ENCODE measurements at places on chromosomes 12 and 14.

DNA sequence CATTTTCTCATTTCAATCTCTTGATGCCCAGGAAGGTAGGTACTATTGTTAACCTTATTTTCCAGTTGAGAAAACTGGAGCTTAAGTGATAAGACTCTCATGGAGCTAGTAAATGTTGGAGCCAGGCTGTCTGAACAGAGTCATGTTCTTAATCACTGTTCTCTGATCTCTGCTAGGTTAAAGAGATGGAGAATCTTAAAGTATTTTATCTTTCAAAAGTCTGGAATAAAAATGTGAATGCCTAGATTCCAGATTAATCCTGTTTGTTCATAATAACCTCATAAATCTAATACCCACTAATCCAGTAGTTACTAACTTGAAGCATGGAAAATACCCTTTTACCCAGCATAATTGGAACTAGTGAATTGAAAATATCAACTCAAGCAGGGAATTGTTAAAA lies 341.0 kb upstream of the RGS6 start:
- DNase-seq, result no peak

DNA sequence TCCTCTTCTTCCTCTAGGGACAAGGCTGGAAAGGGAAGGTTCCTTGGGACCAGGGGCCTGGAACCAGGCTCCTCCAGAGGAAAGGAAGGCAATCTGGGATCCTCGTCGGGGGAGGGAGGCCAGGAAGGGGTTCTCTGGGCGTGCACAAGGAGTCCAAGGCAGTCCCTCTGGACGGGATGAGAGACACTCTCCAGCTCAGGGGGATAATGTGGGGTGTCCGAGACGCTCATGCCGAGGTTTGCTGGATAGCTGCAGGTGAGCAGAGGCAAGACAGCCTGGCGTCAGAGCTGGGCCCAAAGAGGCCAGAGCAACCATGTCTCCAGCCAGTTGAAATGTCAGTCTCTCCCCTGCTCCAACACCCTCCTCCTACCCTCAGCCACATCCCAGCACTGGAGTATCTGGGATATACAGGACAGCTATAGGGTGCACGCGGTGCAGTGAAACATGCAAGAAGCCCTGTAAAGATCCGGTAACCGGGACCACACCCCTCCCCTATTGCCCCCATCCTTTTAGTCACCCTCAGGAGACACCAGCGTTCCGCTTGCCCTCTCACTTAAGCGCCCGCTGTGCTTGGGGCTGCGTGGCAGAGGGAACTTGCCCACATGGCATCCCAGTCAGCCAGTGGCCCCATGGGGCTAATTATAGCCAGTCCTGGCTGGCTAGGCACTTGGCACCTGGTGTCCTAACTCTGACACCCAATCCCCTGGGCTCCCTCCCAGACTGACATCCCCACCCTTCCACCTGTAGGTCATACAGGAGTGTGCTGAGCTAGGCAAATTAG lies at the start of gene KLHL33:
Gene KLHL33, minus strand, starts transcription at position 585 of the 781 bp plus-strand sequence. Its CDS starts 355 bp downstream, at position 230.
- no peak for DNase-seq

DNA sequence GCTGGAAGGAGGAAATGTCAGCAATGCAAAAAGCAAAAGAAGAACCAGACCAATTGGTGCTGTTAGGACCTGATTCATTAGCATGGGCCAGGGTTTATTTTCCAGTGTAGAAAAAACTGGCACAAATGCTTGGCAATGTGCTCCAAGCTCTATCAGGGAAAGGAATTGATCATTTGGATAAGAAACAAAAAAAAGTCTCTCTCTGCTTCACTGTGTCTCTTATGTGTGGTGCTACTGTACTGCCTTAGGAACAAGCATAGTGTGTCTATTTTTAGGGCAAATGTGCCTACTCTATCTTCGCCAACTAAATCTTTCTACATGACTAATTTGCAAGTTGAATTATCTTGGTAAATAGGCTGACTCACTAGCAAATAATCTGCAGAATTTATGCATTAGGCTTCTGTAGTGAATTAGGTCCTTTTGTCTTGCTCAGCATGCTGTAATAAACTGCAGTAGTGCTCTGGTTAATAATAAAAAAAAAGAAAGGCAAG lies 236.7 kb downstream of the MDGA2 start:
- DNase-seq, result no peak

DNA sequence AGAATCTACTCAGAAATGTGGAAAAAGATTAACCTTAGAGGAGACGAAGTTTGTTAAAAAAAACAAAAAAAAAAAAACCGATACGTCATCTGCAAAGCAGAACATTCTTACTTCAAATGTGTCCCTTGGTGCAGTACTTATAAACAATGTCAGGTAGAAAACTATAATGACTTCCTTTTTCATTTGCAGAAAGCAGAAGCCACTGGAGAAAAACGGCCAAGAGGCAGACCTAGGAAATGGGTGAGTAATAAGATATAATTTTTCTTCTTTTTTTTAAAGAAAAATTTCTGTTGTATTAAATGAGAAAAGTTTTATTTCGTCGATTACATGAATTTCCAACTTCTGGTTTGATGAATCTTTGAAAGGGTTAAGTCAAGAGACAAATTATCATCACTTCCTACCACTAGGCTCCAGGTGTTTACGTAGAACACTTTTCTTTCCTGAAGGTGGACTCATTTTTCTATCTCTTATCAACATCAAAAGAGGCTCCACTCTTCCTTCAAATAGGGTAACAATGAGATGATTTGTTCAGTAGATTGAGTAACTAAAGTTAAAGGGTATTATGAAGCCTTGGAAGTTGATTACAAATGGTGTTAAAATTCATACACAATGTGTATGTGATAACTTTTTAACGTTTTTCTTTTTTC lies 14.2 kb downstream of the HMGA2 start:
- DNase-seq, result no peak

DNA sequence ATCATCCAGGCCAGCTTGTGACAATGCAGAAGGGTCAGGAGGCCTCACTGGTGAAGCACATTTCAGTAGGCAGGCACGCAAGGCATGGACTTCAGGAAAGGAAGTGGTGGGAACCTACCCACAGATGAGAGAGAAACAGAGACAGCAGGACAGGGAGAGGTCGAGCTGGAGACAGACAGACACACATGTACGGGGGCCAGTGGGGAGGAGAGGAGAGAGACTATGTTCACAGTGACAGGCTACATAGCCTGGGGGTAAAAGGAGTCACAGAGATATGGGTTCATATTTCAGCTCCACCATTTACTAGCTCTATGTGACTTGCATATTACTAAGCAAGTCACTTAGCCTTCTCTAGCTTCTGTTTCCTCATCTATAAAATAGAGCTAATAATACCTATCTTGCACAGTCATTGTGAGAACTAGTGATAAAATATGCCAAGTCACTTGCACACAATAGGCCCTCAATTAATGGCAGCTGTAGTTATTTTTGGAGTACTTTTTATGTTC lies 91.1 kb upstream of the FUT8 start:
- no peak for DNase-seq

DNA sequence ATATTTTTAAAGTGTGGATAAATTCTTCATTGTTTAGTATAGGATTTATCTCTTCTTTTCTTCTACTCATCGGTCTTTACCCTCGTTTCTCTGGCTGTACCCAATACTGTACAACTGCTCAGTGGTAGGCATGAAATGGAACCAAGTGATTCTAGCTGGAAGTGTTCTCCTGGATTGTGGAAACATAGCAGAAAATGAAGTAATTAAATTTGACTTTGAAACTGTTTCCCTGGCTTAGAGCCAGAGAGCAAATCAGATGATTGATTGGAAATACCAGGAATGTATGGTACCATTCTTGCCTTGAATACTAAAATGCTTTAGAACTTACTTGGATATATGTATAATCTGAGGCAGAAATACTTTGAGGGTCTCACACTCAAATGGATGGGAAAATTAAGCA lies 292.3 kb downstream of the ERC1 start:
- DNase-seq, result no peak
